Nucleus accumbens (tissue), 56 donors: ENCODE measurements at places on chromosomes 1 and 21.

- no peak for DNase-seq
Observed at GRCh38 chr21:36384885-36385232, 333 bp upstream of the CHAF1B start.

GRCh38 chr1:164240081-164240480 lies 318.9 kb upstream of the PBX1 start:
- no peak for DNase-seq

GRCh38 chr1:11979028-11979850 lies 1.0 kb upstream of the MFN2 start:
- DNase-seq, result no peak

- DNase-seq, result no peak
Observed at GRCh38 chr1:88802404-88802803, 89.0 kb downstream of the GTF2B start.

- DNase-seq, result no peak
Observed at GRCh38 chr1:231558708-231559185, 30.3 kb downstream of the TSNAX start.

- DNase-seq, result no peak
Observed at GRCh38 chr1:118200836-118201235, 15.8 kb upstream of the SPAG17 start.

- DNase-seq, result no peak
Observed at GRCh38 chr1:154756793-154757548, 113.1 kb downstream of the KCNN3 start.

- DNase-seq, result no peak
Observed at GRCh38 chr1:200128944-200129879, 101.7 kb downstream of the NR5A2 start.

DNA sequence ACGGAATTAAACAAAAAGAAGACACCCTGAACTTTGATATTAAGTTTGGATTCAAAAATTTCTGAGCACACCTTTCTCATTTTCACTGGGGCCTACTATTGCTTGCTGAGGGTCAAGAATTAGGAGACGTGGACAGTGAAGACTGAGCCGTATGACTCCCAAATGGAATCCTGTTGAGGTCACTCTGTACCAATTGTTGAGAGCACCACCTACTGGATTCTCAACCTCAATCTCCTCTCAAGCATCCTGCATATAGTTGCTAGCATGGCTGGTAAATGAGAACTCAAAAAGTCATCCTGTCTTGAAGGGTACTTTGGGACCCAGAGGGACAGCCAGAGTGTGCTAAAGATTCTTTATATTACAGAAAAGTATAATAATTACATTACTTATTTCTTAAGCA lies 20.2 kb upstream of the MTR start:
- DNase-seq, result no peak

GRCh38 chr21:42739061-42739931 lies 85.9 kb downstream of the PDE9A start:
- DNase-seq, result no peak

DNA sequence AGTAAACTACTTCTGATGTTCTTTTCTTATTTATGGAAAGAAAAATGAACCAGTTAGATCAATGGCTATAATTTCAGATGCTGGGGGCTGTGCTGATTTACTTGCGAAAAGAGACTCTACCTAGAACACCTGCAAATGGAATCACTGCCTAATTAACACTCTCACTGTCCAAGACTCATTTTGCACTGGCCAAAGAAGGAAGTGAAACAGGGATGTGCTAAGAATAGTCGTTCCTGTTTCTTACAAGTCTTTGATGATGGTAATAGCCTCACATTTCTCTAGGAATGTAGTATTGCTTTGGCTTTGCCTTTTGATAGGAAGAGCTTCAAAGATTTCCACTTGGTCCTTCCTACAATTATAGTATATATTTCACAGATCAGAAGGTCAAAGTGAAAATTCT lies 12.7 kb upstream of the TSNAX start:
- no peak for DNase-seq

DNA sequence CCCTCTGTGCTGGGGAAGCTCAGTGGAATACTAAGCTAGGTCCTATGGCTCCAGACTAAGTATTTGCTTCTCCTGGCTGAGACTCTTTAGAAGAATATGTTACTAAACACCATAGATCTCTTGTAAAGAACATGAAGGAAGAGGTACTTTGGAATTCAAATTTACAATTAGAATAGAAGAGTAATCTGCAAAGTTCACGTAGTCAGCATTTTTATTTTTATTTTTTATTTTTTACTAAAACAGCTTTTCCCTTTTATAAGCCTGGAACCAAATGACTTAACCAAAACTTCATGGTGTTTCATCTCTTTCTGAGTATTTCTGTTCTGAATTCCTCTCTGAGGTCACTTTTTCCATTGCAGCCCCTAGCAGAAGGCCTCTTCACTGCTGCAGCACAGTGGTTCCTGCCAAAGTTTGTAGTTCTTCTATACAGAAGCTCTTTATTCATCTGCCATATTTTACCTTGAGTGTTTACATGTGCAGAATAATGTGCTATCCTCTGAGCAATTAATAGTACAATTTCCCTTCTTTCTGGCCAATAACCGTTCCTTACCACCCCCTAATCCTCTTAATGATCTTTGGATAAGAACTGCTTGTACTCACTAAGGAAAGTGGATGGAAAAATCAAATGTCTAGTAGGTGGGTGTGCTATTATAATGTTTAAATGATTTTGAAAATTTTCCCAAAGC lies 27.2 kb downstream of the TSEN15 start:
- DNase-seq, result no peak

DNA sequence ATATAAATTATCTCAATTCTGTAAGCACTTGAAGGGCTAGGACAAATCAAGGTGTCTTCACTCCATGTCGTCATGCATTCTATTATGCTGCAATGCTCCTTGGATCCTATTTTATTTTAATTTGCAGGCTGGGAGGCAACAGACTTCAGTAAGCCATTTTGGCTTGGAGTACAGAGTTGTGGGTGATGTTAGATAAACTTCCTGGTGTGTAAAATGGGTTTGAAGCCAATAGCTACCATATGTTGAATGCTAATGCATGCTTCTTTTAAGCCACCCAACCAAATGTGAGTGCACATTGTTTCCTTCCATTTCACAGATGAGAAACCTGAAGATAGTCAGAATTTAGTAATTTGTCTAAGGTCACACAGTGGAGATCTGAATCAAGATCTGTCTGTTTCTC lies 482.8 kb downstream of the DISC1 start:
- no peak for DNase-seq

DNA sequence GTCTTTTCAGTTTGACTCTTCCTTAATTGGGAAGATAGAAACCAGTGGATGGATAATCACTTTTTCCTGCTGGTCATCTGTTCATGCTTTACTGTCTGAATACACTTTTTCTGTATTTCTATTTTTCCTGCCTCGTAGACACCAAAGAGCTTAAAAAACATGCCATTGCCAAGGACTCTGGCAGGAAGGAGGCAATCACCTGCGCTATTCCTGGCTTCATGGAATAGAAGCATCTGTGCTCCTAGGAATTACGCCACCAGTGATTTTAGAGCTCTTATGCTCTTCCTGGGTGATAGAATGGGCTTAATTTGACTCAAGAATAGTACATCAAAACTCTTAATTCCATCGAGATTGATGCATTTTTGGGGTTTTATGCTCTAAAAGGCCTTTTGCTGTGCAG lies 15.7 kb downstream of the OR2B11 start:
- no peak for DNase-seq

- DNase-seq, result no peak
Observed at GRCh38 chr1:67460676-67461500, 30.7 kb upstream of the SERBP1 start.
